ENCODE measurements at places on chromosomes 7 and 10.

- no peak for DNase-seq
These were observed 139.4 kb downstream of the SKIDA1 start for GRCh38 chr10:21385996-21386585.

DNA sequence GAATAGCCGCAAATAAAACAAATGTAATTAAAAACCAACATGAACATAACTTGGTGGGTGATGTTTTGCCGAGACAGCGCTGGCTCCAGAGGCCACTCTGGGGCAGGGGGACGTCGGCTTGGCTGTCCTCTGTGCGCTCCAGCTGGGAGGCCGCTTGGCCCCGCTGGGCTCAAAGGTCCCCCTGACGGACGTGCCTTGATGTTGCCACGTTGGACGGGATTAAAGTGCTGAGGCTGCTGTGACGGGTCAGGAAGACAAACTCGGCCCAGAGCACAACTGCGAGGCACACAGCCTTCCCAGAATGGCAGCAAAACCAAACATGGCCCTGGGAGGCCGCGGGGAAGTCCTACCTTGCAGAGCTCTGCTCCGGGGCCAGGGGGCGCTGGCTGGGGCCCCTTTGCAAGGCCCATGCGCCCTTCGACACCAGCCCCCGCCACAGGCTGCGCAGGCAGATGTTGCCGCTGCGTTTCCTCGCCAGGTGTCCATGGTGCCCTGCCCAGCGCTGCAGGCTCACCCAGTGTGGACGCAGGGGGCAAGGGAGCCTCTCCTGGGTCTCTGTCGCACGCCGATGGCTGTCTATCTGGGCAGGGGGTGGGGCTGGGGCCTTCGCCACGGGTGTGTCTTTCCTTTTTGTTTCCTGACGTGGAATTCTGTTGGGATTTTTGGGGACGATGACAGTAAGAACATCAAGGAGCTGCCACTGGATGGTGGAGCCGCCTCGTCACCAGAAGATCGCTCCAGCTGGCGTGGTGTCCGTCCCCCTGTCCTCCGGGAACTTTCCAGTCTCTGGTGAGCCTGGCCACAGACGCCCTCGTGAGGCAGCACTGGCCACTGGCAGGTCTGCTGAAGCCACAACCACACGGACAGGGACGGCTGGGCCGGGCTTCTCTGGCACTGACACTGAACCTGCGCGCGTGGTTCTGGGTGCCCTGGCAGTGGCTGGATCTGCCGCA is 99.6 kb upstream of the DIP2C start:
- DNase-seq, result no peak

DNA sequence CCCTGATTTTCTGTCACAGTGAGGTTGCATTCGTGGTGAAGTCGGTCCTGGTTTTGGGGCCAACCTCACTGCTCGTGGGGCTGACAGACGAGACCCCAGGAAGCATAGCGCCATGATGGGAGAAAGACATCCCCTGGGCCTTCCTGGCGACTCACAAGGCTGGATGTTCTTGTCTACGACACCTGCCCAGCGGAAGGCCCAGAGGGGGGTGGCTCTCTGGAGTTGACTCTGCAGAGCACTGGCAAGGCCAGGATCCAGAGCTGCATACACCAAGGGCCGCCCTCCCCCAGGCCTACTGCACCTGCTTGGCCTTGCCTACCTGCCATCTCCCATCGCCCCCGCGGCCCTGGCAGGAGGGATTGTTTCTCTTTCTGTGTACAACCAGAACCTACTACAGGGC is 608.9 kb downstream of the PTPRN2 start:
- DNase-seq, result no peak

DNA sequence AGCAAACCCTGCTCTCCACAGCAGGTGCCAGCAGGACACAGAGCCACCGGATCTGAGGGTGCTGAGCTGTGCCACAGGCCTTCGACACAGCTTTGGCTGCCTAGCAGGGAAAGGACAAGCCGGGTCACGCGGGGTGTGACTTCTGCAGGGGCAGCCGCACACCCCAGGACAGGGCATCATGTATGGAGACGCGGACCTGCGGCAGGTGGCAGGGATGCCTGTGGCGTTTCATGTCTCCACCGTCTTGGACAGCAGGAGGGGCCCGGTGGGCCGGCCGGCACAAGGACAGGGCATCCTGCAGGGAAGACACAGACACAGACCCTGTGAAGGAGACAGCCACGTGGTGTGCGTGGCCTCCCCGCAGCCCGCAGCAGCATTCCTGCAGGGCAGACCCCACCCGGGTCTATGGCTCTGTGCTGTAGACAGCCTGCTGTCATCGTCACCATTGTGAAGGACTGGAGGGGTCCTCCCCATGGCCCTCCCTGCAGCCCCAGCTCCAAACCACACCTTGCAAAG is 109.2 kb downstream of the PDGFA start:
- DNase-seq, result no peak

DNA sequence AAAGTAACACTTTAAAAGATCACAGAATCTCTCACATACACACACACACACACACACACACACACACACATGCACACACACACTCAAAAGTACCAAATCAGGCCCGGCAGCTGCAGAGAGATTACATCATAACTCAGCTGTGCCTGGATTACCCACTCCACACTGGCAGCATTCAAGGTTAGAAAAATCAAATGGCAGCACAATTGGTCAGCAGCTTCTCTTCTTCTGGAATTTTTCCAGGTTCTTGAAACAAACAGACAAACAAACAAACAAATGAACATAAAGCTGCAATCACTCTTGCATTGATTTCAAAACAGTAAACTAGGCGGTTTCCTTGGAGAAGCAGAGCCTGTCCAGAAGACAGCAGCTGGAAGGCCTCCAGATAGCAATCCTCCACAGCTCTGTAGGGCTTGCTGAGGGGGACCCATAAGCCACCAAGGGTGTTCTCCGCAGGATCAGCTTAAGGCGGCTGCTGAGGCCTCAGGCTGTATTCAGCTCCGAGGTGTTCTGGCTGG is 24.5 kb upstream of the FAM133B start:
- no peak for DNase-seq

DNA sequence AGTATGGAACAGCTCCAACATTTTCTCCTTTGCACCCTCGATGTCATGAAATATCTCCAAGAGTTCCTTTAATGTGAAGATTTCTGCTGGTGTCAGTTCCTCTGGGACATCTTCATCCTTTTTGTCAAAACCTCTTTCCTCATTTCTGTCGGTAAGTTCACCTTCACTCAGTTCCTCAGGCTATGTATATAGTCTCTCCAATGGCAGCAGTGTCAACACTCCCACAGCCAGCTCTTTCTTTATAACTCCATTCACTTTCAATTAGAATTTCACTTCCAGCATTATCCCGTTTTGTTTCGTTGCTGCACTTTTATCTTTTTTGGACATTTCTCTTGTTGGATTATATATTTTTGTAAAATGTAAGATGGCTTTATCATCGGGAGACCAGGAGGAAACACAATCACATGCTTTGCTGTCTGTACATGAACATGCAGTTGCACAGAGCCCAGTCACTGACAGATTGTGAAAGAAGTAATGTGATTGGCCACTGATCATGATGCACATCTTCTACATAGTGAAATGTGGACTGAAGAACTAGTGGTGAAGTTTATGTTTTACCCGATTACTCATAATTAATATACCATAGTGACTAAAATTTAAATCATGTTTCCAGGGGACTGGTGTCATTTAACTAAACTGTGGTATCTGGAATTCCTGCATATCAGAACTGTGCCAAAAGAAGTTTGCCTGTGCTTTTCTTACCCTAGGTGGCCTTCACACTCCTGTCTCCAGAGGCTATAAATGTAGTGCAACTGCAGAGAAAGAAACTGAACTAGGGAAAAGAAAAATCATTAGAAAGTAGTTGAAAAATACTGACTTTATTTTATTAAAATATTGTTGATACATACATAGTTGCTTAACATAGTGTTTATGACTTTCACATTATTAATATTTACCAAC is 289.6 kb downstream of the PPP1R3A start:
- DNase-seq, result no peak

DNA sequence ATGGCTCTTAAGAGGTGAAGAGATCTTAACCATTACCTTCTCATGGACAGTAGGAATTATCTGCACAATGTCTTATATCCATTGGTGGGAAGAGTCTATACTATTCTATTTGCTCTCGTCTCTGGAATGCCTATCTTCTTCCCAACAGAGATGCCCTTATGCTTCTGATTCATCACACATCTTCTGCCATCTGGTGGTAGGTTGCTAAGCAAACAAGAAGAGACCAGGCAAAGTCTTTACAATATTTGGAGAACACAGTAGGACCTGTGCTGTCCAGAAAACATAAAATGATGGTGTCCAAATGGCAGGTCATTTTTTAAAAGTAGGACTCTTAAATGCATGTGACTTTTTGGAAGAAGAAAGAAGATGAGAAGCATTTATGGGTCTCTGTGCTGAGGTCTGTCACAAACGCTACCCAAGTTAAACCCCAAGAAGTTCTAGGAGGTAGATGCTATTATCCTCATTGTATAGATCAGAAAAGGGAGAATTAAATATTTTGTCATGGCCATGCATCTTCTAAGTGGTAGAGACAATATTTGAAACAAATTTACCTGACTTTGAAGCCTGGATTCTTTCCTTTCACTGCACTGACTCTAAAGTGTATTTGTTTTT is 67.8 kb upstream of the NXPH1 start:
- DNase-seq, result no peak

DNA sequence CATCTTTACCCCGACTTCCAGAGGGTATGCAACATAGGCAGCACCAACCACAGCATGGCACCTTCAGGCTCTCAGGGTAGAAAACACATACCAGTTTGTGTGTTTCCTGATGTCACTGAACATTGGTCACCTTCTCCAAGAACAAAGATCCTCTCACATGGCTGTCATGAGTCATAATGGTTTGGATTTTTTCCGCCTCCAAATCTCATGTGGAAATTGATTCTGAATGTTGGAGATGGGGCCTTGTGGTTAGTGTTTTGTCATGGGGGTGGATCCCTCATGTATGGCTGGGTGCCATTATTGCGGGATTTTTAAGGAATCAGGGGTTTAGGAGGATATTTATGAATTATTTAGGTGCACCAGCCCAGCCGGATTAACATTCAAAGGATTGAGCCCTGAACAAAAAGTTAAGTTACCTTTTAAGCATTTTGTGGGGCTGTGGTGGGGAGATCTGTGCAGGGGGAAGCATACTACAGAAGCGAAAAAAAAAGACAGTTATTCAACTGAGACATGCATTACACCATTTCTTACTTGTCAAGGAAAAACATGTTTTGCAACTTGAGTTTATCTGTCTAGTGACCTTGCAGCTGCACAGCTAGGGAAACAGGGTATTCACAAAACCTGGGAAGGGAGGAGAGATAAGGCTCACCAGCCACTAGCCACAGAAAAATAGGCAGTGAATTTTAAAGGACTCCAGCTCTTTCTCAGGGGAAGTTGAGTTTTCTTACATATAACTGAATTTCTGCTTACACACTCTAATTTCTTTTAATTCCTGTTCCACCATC is 774.1 kb upstream of the AUTS2 start:
- no peak for DNase-seq

GRCh38 chr7:106542550-106543220 is 118.3 kb downstream of the CCDC71L start:
- DNase-seq, result no peak

GRCh38 chr7:142425281-142425680 is 167.4 kb upstream of the PRSS58 start:
- no peak for DNase-seq

DNA sequence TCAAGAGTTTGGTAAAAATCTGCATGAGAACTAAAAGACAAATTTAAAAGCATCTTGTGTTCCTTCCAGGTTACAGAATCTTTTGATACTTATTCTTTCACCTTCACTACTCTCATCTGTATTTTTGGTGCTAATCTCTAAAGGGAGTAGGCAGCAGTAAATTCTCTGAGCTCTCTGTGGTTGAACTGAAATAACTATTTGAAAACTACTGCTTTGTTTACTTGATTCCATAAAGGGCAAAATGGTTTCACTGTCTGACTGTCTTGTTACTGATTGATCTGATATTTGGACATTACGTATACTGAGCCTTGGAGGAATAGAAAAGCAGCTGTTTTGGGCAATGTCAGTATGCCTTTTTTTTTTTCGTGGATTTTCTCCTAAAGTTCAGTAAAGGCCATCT is 103.3 kb downstream of the CHRM2 start:
- DNase-seq, result no peak

DNA sequence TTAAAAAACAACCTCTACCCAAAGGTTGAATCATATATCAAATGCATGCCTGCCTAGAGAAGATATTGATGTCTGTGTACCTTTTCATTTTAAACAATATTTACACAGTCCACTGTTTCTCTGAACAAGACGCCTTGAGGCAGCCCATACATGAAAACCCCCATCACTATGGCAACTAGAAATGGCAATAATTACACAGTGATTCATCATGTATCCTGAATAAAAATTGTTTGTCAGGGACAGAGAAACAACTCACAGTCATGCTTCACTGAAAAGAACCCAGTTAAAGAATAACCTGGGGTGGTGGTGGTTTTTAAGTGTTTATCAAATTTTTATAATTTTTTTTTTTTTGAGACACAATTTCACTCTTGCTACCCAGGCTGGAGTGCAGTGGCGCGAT is 19.7 kb downstream of the DNAJC12 start:
- no peak for DNase-seq

GRCh38 chr7:134431815-134432214 is 27.1 kb downstream of the AKR1B1 start:
- no peak for DNase-seq

DNA sequence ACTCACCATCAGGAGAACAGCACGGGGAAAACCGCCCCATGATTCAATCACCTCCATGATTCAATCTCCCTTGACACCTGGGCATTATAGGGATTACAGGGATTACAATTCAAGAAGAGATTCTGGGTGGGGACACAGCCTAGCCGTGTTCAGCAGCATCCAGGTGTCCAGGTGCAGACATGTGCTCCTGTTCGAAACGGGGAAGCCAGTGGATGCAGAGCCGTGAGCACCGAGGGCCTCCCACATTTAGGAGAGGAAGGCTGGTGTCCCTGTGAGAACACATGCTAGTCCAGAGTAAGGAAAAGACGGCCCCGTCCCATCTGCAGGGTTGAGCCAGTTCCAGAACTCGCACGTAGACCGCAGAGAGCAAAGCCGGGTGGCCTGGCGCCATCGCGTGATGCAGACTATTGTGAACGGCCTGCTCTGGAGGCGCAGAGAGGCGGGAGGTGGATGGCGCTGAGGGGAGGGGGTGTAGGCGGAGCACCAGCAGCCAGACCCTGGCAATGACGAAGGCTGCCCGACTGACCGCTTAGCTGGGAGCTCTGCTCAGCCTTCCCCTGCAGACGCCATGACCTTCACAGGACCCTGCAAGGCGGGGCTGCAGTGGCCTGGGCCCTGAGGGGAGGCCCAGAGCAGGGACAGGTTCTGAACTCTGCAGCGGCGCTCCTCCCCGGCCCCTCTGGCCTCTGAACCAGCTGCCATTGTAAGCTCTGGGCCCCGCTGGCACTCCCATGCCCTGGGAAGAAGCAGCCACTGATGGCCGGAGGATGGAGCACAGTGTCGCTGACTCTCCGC is 141.6 kb upstream of the TCERG1L start:
- no peak for DNase-seq

GRCh38 chr7:41567731-41568114 is 135.2 kb downstream of the INHBA start:
- DNase-seq, result no peak

- no peak for DNase-seq
These were observed 14.0 kb upstream of the NUB1 start for GRCh38 chr7:151327659-151328058.

- DNase-seq, result no peak
These were observed 12.4 kb upstream of the MTERF1 start for GRCh38 chr7:91892821-91893340.

- DNase-seq, result no peak
These were observed 50.3 kb downstream of the TPK1 start for GRCh38 chr7:144785521-144785920.

GRCh38 chr7:80135309-80136104 is 876 bp downstream of the GNAI1 start:
- no peak for DNase-seq
